EL (cell line): ENCODE measurements at places on chromosomes 3 and 15.

DNA sequence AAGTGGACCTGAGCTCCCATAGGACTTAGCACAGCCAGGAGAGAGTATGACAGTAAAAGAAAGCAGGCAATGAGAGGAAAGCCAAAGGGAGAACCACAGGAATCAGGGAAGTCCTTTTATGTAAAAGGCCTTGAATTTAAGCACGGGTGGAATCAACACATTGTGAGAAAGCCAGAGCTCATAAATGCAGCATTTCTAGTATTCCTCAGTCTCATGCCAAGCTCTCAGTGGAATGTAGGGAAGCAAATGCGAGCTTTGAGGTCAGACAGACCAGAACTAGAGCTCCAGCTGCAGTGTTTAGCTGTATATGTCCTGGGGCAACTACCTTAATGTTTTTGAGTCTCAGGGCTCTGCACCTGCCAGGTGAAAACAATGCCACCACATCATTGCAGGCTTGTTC, 132.1 kb upstream of the TRIM42 start:
- DNase-seq: no peak

- DNase-seq: no peak
Observed at GRCh38 chr3:2793987-2794386, 316.2 kb downstream of the IL5RA start.

DNA sequence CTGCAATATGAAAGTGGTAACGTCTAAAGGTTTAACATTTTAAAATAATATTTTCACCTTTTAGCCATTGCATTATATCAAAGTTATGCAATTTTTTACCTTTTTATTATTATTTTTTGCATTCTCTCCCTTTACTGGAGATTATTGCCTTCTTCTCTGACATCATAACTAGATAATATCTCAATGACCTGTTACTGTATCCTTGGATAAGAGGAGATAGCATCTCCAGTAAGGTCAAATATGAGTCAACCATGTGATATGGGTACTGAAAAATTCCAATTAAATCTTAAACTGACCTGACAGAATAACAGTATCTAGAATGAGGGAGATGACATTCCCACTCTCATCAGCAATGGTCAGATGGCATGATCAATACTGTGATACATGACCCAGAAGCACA, 108.3 kb downstream of the ZBTB20 start:
- DNase-seq: peak; percentile 2

- DNase-seq: no peak
Observed at GRCh38 chr3:113533534-113533892, 1.2 kb downstream of the SIDT1 start.

- no peak for DNase-seq
Observed at GRCh38 chr3:69871251-69871650, 128.3 kb upstream of the SAMMSON start.

- DNase-seq: no peak
Observed at GRCh38 chr3:183218826-183219225, 34.2 kb upstream of the B3GNT5 start.

DNA sequence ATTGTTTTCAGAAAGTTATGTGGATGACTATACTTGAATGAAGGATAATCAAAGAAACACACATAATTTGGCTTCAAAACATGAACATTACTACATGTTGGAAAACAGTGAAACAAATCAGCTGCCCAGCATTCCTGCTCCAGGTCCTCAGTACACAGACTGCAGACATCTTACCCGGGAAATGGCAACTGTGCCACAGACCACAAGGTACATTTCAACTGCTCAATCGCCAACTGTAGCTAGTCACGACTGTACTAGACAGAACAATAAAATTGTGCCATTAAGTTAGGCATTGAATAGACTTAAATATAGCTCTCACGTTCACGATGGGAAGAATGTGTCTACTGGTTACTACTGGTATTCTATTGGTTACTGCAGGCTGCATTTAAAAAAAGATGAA, 5.0 kb downstream of the NAA50 start:
- DNase-seq: no peak

DNA sequence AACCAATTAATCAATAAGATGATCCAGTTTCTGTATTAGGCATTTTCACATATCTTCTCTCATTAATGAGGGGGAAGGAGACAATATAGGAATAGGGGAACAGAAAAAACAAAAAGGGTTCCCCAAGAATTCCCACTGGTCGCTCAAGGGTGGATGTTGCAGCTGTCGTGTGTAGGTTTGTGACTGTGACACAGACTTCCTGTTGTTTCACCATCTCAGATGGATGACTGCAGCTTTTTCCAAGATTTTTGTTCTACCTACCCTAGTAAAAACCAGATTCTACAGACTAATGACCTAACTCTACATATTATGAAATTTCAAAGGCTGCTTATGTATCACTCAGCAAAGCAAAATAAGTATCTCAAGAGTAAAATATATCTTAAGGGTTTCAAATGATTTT, 73.7 kb upstream of the MB21D2 start:
- DNase-seq: no peak

GRCh38 chr3:187021748-187022402, 91.5 kb downstream of the ST6GAL1 start:
- peak; percentile 18 for DNase-seq

- DNase-seq: no peak
Observed at GRCh38 chr15:90018216-90018831, 17.2 kb downstream of the ZNF710 start.

DNA sequence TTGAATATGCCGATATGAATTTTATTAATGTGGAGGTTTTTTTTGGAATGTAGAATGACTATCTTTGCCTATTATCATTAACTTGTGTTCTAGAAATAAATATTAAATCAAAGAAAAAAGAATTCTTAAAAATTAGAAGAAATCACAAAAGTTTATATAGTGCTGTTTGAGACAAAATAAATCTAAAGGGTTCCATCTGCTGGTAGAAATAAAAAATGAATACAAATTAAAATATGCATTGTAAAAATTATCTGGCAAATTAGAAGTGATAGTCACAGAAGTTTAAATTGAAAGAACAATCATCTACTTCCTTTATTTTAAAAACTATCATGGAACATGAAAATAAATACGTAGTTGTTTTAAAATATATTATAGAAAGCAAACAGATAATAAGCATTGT, 22.7 kb upstream of the ZBTB20 start:
- no peak for DNase-seq

- no peak for DNase-seq
Observed at GRCh38 chr15:101381671-101382212, 86.7 kb upstream of the SNRPA1 start.

DNA sequence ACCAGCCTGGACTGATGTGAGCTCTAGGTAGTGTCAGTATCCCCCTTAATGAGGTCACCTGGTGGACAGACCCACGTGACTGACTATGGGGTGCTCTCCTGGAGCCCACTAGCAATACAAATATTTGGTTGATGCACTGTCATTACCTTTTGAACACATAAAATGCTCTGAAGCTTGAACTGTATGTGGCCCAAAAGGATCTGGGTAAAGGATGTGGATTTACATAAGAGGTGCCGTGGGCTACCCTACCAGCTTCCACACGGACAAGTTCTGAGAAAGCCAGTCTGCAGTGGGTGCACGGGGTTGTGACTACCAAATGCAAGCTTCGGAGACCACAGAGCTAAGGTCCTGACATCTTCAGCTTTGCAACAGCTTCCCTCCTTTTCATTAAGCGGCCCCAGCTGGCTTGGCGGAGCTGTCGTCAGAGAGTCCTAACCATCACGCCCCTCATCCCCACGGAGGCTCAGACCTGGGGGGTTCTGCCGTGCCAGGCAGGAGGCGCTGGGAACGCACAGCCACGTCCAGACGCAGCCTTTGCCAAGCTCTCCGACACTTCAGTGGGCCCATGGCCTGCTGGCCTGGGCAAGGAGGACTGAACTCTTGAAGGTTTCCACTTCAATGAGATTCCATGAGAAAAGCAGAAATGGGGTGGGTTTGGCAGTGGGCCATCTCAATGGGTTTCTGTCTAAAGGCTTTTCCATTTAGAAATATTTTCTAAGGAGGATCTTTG, 228.3 kb downstream of the ADAMTS17 start:
- no peak for DNase-seq

DNA sequence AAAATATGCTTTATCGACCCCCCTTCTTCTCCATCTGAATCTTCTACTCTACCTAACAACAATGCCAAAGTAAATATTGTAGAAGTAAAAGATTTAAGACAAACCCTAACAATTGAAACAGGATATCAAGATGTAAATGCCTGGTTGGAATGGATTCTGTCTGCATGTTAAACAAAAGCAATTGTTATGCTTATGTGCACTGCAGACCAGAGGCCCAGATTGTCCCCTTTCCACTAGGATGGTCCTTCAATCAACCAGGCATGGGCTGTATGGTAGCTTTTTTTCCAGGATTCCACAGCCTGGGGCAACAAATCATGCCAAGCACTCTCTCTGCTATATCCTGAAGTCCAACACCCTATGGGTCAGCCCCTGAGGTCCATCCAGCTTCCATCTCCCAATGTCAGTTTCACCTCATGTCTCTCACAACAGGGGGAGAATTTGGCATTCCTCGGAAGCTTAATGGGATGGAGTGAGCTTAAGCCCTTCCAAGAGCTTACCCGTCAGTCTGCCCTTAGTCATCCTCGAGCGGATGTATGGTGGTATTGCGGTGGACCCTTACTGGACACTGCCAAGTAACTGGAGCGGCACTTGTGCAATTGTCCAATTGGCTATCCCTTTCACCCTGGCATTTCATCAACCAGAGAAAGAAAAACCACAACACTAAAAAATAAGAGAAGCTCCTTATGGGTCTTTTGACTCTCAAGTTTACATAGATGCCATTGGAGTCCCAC, 36.2 kb downstream of the ZNF589 start:
- DNase-seq: no peak

DNA sequence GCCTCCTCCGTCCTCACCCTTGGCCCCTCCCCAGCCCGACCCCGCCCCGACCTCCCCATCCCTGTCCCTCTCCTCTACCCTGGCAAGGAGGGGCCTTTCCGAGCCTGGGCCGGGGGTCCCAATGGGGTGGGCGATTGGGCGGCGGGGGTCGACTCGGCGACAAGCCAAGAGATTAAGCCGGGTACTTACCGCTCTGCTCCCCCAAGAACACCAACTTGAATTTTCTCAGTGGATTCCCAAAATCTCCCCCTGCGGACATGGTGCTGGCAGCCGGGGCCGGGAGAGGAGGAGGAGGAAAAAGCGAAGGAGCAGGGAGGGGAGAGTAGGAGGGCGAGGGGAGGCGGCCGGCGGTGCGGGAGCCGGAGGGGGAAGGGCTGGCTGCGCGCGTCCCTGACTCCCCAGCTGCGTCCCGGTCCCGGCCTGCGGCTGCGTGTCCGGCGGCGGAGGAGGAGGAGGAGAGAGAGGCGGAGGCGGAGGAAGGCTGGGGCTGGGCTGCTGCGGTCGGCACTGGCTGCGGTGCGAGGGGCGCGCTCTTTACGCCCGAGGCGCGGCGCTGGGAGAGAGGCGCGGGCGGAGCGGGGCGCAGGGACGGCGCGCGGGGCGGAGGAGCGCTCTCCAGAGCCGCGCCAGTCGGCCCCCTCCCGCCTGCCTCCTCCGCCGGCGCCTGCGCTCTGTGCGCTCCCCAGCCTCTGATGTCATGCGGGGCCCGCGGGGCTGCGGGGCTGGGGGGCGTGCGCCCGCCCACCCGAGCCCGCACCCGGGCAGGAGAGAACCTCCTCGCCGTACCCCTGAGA, at the start of gene RAB6B:
RAB6B (minus strand) TSS at position 675 of the 794 bp plus-strand sequence; CDS start at position 259, 416 bp downstream.
- DNase-seq: peak; percentile 47

DNA sequence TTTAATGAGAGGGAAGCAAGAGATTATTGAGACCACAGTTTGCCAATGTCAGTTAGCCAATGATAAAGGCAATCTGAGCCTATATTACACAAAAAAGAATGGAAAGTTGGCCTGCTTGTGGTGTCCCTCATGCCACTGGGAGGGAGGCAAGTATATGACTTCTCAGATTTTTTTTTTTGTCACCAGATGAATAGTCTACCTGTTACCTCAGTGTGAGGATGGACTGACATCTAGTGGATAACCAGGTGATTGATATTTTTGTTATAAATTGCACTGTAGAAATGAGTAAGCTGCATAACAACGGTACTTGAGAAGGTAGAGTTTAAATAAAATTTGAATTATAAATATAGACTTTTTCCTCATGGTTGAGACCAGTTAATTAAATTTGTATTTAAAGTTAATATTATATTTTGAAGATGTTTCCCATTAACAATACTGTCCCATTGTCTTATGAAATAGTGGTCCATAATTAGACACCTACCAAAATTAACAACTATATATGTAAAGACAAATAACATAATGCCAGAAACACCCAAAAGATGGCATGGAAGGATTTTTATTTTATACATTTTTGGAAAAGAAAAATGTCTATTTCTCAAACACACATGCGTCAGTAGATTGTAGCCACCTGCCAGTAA, 237.8 kb upstream of the GADL1 start:
- peak; percentile 43 for DNase-seq

GRCh38 chr3:64575211-64575844, 112.5 kb downstream of the ADAMTS9 start:
- peak; percentile 10 for DNase-seq

GRCh38 chr3:123271466-123272159, 69.9 kb downstream of the SEC22A start:
- no peak for DNase-seq

- DNase-seq: no peak
Observed at GRCh38 chr3:146154995-146155394, 6.0 kb downstream of the PLOD2 start.

DNA sequence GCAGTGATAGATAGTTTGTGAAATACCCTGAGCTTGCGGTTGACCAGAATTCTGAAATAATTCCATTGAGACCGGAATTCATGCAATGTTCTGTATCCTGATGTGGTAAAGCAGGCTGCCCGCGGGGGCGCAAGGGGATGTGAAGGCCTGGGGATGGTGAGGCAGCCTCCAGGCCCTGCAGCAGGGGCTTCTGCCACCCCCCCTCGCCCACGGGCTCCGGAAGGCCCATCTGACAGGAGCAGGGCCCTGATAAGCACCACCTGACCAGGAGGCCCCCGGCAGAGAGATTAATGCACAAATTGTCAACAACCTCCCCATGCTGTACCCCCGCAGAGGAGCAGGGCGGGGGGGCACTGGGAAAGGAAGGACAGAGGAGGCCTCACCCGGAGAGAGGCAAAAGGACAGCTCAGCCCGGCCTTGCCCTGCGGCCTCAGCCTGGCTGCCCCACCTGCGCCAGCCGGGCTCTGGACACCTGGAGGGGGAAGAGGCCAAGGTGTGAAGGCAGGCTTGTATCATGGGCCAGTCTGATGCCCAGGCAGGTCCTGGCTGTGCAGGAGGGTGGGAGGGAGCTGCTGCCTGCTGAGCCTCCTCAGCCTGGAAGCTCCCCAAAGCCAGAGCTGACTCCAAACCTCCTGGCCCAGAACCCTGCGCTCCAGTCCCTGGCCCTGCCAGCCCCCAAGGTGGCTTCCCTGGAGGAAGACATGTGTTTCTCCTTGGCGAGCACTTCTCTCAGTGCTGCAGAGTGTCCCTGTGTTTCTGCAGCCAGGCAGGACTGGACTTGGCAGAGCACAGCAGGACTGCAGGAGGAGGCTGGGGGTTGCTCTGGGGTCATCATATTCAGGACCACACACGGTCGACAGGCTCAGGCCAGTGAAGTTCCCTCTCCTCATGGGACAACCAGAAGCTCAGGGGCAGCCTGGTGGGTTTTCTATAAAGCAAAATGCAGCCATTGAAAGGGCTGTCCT, 46.5 kb downstream of the RPN1 start:
- DNase-seq: no peak

DNA sequence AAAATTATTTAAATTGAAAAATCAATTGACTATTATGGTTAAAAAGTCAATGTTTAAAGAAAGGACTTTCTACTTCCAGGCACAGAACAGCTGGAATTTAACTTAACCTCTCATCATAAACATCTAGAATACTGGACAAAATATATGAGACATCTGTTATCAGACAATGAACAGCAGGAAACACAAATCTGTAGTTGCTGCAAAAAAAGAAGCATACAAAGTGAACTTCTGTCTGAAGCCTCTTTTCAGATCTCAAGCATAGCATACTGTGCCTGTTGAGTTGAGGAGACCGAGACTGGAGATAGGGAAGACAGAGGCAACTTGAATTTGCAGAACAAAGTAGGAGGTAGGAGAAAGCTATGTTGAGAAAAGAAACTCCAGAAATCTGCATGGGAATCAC, 140.0 kb upstream of the CBLB start:
- DNase-seq: no peak
